Upper lobe of left lung (tissue), 6 donors: ENCODE measurements at places on chromosomes 3 and 15. TPM values are rescaled to one million over a fixed set of nuclear protein-coding genes. Genes with fewer than 3 reads are reported as not detected.

The SLC9A9 gene
- 11.9 TPM for total RNA-seq

The CORO2B gene
- 9.0 TPM for total RNA-seq

The SLC12A1 gene
- total RNA-seq = not detected

The ZNF774 gene
- 3.4 TPM for total RNA-seq

- no peak for DNase-seq
These were observed 231.5 kb upstream of the SETMAR start for GRCh38 chr3:4071481-4072184.

DNA sequence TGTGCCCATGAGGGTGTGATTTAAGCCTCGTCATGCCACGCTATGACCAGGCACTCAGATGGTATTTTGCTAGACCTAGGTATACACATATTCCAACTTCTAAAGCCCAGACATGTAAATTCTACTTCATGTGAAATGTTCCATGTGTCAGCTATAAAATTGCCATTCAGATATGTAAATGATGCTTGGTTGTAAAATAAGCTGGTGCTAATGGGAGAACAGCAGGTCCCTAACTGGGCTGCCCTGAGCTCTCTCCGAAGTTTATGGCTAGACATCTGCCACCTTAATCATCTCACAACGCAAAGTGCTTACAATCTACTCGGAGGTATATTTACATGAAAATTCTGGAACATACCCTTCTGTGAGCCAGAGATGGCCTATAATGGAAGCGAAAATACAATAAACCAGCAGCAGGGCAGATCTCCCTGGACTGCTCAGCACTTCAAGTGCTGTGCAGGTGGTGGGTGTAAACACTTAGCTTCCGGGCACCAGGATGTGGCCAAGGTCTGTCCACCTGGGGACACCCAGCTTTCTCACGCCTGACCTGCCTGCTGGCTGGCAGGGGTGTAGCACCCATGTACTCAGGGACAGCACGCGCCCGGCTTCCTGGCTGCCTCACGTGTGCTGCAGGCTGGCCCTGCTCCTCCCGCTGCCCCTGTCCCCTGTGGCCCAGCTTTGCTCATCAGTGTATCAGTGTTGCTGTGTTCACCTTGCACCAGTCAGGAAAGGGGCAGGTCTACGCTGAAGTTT, 82.0 kb downstream of the CHDH start:
- peak; percentile 85 for DNase-seq

DNA sequence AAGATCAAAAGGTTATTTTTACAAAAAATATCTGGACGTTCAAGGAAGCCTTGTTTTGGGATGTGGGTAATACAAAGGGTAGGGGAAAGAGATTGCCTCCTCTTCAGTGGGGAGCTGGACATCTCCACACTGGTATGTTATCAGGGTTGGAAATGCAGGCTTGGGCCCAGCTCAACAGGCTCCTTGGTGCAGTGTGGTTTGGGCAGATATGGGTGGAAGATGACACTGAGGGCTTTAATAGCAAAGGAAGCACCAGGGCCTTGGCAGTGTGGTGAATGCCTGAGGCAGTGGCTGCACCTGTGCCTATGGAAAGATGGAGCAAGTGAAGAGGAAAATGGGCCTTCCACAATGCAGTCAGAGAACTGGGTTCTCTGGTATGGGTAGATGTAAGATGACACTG, 11.2 kb upstream of the MED12L start:
- no peak for DNase-seq

DNA sequence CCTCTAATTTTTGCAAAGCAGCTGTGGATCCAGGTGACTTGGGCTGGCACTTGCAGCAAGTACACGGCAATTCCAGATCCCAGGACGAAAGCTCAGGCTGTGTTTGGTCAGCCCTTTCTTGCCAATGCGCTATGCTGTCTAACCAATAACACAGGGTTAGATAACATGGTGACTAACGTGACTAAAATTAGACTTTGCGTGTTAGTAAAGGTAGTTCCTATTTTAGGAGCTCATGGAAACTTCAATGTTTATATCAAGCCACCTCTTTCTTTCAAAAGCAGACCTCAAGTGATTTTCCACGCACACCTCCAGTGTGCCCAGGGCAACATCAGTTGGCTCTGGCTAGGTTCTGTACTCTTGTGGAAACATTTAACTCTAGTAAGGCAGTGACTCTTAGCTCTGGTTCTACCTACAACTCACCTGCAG, 32.5 kb downstream of the CDCP1 start:
- DNase-seq = no peak

DNA sequence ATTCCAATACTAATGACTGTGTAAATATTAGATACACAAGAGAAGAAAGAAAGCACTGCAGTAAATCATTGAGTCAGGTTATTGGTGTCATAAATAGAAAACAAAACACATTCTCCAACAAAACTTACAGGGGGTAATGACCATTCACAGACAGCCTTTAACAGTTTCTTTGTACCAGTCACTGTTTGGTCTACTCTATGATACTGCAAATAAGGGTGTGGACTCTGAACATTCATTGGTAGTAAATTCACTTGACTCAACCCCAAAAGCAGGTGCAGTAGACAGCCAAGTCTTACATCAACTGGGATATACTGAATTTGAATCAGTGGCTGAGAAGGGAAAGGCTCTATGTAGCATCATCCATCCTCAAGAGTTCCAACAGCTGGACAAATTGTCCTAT, 463.5 kb downstream of the FOXP1 start:
- no peak for DNase-seq

DNA sequence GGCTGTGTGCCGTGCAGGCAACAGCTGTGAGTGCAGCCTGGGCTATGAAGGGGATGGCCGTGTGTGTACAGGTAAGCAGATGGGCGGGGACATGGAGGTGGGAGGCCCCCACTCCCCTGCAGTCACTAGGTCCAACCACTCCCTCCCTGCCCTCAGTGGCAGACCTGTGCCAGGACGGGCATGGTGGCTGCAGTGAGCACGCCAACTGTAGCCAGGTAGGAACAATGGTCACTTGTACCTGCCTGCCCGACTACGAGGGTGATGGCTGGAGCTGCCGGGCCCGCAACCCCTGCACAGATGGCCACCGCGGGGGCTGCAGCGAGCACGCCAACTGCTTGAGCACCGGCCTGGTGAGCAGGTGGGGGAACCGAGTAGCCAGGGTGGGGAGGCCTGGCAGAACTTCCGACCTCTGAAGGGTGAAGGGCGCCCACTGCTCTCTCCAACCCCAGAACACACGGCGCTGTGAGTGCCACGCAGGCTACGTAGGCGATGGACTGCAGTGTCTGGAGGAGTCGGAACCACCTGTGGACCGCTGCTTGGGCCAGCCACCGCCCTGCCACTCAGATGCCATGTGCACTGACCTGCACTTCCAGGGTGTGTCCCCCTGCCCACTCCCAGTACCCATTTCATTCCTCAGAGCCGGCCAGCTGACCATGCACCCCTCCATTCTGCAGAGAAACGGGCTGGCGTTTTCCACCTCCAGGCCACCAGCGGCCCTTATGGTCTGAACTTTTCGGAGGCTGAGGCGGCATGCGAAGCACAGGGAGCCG, 11.6 kb downstream of the NT5DC2 start:
- DNase-seq = peak; percentile 77

DNA sequence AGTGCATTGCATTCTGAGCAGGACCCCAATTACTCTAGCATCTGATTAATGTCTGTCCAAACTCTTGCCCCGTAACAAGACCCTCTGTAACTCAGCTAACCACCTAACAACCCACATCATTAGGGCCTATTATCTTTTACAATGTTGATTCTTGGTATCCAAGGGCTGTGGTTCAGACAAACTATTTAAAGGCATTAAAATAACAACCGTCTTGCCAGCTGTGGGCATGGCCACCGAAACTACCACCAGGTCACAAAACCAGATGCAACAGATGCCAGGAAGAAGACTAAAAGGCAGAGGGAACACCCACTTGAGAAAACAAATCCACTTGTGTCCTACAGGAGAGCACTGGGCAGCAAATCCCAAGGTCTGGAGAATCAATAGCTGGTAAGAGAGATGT, 262.9 kb downstream of the ERC2 start:
- no peak for DNase-seq

DNA sequence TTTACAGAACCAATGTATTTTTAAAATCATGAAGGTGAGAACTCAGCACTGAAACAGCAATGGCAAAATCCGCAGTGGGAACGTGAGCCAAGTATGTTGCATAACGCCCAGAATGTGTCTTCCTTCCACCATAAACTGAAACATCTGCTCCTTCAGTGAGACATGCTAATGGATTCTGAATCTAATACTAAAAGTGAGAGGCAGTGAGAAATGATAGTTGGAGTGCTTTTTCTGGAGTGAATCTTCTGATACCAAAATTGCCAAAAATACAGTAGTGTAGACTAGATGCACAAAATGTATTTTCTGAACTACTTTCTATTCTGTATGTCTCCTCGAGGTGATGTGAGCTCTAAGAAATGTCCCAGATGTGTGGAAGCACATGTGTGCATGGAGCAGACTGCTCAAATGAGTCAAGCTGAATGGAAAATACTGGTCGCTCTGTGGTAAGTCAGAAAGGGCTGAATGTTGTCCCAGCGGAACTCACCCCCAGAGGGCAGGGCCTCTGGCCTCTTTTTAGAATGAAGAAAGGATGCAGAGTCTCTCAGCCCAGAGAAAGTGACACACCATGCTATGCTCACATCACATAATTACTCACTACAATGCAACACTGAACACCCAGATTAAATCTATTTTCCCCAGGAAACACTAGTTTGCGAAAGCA, 73.0 kb downstream of the ATP10A start:
- no peak for DNase-seq

GRCh38 chr3:1830851-1831250, 267.8 kb upstream of the CNTN4 start:
- DNase-seq = no peak

- no peak for DNase-seq
These were observed 49.3 kb upstream of the TRPM1 start for GRCh38 chr15:31150732-31151231.

DNA sequence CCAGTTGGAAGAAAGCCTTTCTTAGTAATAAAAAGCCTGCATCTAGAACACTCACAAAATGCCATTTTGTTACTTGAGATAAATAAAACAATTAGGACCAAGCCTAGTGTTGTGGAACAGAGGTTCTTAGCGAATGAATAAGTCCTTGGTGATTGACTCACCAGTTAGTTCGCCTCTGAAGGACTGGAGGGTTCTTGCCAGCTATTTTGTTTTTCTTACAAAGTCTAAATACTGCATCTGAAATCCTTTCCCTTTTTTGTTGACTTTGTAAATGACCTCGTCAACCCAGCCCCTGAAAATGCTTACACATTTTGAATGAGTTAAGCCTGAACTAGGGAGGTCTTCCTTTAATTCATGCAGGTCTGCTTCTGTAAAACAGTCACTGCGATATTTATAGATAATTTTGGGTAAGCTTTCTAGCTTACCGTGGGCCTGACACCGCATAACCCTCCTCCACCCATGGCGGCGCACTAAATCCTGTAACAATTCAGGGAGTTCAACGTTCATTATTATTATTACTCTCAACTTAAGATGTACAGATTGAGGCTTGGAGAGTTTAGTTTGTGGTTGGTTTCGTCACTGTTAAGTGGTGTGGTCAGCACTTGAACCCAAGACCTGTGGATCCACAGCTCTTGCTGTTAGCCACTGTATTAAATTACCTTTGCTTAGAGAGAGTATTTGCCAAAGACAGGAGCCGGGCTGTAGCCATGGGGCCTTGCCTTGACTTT, 45.0 kb upstream of the SACM1L start:
- DNase-seq = no peak

DNA sequence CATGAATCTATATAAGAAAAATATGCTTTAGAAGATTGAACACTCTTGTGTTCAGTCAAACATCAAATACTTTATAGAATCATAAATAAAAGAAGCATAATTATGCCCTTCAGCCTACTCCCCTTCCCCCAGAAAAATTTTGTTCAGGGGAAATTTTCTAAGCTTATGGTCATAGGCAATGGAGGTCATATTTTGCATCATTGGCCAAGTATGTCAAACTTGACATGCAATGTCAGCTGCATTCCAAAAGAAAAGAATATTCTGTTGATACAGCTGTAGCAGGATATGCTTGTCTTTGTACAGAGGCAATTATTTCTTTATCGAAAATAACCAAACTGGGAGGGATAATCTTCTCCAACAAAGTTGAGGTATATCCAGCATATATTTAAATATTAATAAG, 328.2 kb downstream of the ZIC1 start:
- DNase-seq = no peak

GRCh38 chr15:23002920-23003319, 22.8 kb upstream of the CYFIP1 start:
- no peak for DNase-seq

GRCh38 chr3:5732081-5732480, 544.6 kb downstream of the EDEM1 start:
- DNase-seq = no peak

- DNase-seq = no peak
These were observed 1.5 kb upstream of the PLXNB1 start for GRCh38 chr3:48431224-48432029.
